ENCODE measurements at places on chromosomes 6 and 20.
A peak's percentile ranks its signal among the peaks of the same experiment; 100 is the strongest.

- DNase-seq = no peak
These were observed 140.4 kb upstream of the SUPT3H start for GRCh38 chr6:45518013-45518720.

GRCh38 chr6:45502456-45502855 lies 124.7 kb upstream of the SUPT3H start:
- DNase-seq = no peak

- DNase-seq = no peak
These were observed 81.9 kb upstream of the IYD start for GRCh38 chr6:150286912-150287311.

GRCh38 chr20:60214901-60215815 lies 256.9 kb downstream of the CDH26 start:
- no peak for DNase-seq

DNA sequence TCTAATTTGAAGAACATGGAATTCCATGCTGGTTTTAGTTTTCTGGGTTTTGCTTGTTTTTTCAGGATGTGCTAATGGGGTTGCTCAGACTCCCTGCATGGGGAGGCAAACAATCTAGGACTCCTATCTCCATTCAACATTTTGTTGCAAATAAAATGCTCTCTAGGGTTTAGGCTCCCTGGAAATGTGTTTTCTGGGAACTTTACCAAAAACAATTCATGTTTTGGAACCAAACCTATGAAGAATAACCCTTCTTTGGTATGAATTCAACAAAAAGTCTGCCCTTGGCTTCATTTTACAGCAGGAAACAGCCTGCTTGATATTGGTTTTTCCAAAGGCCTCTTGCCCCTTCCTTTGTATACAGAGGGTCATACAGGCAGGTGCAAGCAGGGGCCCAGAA lies 217.7 kb downstream of the FOXA2 start:
- DNase-seq = no peak

- DNase-seq = no peak
These were observed 50.2 kb downstream of the RARS2 start for GRCh38 chr6:87539554-87539953.

- DNase-seq = no peak
These were observed 243.9 kb downstream of the DLL1 start for GRCh38 chr6:170046791-170047626.

- DNase-seq = no peak
These were observed 632.8 kb downstream of the HDGFL1 start for GRCh38 chr6:23202207-23202606.

- no peak for DNase-seq
These were observed 540.1 kb upstream of the CHD6 start for GRCh38 chr20:42158272-42158671.

GRCh38 chr6:159809149-159809548 lies 9.1 kb downstream of the PNLDC1 start:
- no peak for DNase-seq

DNA sequence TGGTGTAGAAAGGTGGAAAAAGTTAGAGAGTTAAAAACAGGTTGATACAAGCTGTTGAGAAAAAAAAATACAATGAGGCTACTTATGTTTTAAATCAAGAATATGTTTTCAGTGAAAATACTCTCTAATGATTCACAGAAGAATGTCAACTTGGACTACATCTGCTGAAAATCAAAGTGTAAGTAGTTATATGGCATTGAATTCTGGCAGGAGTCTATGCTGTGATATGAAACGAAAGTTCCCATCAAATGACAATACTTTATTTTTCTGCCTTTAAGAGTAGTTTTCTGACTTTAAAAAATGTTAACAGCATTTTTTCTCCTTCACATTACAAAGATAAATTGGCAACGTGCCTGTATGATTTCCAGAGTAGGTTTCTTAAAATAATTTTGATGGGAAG lies 158.3 kb downstream of the EYA4 start:
- DNase-seq = no peak

DNA sequence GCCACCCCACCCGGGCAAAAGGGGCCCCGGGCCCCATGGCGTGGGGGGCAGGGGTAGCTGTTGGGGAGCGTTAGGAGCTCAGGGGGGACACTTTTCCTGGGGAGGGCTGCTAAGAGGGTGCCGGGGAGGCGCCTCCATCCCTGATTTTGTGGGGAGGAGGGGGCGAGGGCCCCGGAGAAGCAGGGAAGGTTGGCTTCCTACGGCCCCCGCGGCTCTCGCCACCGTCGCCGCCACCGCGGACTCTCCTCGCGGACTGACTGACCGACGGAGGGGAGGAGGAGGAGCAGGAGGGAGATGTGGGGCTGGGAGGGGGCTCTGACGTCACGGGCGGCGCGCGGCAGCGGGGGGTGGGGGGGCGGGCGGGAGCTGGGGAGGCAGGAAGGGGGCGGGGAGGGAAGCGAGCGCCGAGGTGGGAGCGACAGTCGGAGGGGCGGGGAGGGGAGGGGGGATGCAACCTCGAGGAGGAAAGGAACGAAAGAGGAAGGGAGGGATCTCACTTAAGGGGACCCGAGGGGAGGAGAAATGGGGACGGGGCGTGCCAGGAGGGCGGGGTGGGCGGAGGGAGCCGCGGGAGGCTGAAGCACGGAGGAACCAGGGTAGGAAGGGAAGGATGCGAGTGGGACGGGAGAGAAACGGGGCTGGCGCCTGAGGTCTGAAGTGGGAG lies 5.1 kb downstream of the GABBR1 start:
- DNase-seq = peak; percentile 52

DNA sequence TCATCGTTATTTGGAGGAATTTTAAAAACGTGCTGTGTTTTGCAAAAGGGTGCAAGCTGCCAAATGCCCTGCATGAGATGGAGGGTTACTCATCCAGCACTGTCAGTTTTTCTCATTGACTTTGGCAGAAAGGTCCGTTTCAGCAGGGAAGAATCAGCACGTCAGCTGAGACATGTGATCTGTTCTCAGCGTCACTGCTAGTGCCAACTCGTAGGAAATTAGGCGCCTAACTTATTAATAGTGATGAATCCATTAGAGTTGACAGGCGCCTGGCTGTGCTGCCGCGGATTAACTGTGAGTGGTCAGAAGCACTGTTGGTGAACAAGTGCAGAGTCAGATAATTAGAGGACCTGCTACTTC lies 175.5 kb upstream of the FOXQ1 start:
- no peak for DNase-seq

DNA sequence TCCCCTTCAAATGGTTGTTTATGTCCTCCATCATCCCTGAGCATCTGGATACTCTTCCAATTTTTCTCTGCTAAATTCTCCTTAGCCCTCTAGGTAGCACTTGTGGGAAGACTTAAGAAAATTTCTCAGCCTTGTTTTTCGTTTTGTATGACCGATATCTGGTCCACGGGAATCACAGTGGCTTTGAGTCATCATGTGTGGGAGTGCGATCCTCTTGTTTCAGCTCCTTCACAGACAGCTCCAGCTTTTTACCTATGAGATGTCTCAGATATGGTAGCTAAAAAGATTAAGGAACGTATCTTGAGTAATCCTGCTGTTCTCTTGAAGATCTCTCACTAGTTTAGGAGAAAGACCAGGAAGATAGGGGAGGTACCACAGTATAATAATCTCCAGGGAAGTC lies 196.1 kb downstream of the GRM1 start:
- no peak for DNase-seq

- no peak for DNase-seq
These were observed 81.1 kb downstream of the SNX5 start for GRCh38 chr20:17887331-17888030.

- no peak for DNase-seq
These were observed 80.8 kb upstream of the VSTM2L start for GRCh38 chr20:37822141-37822601.

GRCh38 chr6:54891536-54891935 lies 45.0 kb downstream of the FAM83B start:
- no peak for DNase-seq

DNA sequence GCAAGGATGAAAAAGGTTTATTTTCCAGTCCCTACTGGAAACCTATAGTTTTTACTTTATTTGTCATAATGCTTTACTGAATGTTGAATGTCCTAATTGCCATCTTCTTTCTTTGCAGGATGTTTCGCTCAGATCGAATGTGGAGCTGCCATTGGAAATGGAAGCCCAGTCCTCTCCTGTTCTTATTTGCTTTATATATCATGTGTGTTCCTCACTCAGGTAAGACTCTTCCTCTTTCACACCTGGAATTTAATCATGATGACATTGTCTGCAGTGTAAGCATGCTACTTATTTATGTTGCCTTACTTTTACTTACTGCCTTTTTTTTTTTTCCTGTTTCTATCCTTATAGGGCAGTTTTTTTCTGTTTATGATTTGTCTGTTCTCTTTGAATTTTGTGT lies 7.6 kb downstream of the ADGRG6 start:
- DNase-seq = no peak

- DNase-seq = no peak
These were observed 305.0 kb downstream of the GMDS start for GRCh38 chr6:1940381-1940780.

DNA sequence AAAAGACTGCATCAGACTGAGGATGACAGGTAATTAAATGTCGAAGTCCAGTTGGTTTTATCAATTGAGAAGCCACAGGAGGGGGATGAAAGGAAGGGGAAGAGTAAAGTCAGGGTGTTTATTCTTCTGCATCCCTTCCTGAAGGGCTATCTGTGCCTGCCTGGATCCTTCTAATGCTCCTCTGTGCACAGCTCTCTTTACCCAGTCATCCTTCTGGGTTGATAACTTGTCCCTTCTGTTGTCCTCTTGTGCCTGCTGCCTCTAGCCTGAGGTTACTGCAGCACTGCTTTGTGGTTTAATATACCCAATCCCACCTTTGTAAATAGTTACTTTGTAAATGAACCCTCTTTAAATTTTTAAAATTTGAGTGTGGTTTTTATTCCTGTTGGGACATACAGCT lies 1127.3 kb downstream of the EPHA7 start:
- DNase-seq = no peak

- no peak for DNase-seq
These were observed 121.6 kb downstream of the ADAT2 start for GRCh38 chr6:143328876-143329275.

- no peak for DNase-seq
These were observed 36.5 kb upstream of the RPS6KA2 start for GRCh38 chr6:166663568-166663967.

GRCh38 chr6:158041788-158042187 lies 60.1 kb downstream of the SYNJ2 start:
- DNase-seq = no peak

Measured in activated T-cell treated with anti-CD3 and anti-CD28 coated beads, Interleukin-2, amount 50 U/mL, for 4 hours (primary cell).